ENCODE measurements at places on chromosomes 4 and X.

GRCh38 chrX:14508025-14508690 is 21.2 kb upstream of the GLRA2 start:
- DNase-seq = no peak

GRCh38 chrX:106959901-106960300 is 39.7 kb downstream of the CLDN2 start:
- no peak for DNase-seq

DNA sequence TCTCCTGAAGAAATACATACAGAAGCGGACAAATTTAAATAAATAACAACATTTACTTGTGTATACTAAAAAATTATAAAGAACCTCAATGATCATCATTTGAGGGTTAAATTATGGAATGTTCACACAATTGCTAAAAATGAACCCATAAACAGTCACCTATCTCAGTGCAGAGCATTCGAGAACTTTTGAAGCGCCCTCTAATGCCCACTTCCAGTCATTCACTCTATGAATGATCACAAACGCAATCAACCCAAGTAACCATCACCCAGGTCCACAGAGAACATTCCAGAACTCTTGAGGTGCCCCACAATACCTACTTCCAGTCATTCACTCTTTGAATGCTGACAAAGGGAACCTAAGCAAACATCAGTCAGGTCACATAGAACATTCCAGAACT is 103.5 kb upstream of the PLAC1 start:
- no peak for DNase-seq

DNA sequence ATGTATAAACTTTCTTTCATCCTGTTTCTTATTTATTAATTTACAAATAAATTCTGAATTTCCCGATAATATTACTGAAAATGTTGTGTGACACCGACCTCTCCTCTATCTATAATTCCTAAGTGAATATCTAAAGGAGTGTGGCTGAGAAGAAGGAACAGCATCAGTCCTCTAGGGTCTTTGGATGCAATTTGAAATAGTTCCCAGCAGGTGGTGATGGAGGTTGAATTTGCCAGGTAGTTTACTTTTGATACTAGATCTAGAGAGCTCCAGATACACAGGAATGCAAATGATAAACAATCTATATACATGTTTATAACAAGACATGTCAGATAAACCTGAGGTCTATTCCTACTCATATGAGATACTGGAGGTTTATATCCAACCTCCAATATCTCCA is 305.4 kb downstream of the PCDH18 start:
- DNase-seq = no peak

DNA sequence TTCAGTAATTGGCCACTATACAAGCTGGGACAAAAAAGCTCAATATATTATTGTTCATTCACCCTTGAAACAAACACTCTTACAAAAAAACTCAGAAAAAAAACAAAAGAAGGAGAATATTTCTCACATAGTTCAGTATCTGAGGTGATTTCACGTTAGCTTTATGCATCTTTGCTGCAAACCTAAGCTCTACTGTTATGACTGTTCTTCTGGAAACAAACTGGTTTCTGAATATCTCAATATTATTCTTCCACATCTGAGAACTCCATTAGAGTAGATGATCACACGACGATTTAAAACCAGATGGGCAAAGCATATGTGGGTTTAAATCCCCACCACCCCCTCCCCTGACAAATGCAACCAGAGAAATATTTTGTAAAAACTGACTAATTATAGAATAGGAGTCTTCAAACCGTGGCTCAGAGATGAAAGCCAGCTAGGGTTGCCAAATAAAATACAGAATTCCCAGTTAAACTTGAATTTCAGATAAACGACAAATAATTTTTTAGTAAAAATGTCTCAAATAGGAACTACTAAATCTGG is 182.0 kb upstream of the FAM241A start:
- DNase-seq = no peak

DNA sequence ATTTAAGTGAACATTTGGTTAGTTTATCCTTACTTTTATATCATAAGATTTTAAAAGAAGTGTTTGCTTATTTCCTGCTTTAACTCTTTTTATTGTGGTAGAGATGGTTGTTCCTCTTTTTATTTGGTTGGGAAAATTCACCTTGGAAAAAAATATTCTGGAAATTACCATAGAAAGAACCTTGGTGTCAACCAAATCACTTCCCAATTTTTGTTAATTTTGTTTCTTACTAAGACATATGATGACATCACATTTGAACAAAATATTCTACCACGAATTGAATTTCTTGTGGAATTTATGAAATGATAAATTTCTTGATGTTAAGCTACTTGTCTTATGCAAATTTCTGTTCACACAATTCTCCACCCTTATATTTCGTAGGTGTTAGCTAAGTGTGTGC is 33.7 kb downstream of the LAMTOR3 start:
- no peak for DNase-seq

- no peak for DNase-seq
Measured at GRCh38 chr4:151658959-151659600, 101.7 kb downstream of the GATB start.

DNA sequence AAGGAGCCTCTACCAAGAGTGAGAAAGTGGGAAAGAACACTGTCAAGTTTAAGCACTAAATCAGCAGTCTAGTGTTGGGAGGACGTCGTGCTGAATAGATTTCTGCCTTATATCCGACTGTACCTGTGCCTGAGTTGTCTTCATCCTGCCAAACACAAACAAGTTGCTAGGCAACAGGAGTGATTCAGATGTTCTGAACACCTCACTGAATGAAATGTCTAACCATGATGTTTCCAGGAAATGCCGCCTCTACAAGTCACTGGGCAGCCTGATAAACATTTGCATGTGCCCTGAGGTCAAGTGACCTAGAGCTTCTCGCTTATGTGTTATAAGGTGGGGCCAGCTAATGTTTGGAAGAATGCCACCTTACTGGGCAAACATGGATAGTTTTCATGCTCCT is 37.9 kb downstream of the SGMS2 start:
- DNase-seq = no peak

GRCh38 chrX:132743086-132743485 is 215.3 kb downstream of the HS6ST2 start:
- DNase-seq = no peak

GRCh38 chr4:125388613-125389012 is 73.9 kb downstream of the FAT4 start:
- DNase-seq = no peak

GRCh38 chrX:21930986-21931385 is 9.5 kb upstream of the SMS start:
- DNase-seq = no peak

GRCh38 chrX:135513130-135513515 is 7.3 kb upstream of the INTS6L start:
- no peak for DNase-seq

DNA sequence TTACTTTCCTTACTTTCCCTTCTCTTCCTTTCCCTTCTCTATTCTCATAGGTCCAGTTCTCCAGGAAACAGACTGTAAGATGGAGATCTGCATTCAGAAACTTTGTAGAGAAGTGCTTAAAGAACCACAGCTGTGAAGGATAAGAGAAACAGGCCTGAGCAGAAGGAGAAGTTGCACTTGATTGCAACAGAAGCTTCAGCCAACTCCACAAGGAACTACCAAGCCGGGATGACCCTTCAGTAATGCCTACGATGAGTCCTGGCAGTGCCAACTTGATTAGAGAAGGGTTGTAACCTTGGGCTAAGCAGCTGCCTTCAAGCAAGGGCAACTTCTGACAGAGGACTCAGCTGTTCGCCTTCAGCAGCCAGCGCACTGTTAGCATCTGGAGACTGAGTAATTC is 413.3 kb upstream of the RASGEF1B start:
- no peak for DNase-seq

DNA sequence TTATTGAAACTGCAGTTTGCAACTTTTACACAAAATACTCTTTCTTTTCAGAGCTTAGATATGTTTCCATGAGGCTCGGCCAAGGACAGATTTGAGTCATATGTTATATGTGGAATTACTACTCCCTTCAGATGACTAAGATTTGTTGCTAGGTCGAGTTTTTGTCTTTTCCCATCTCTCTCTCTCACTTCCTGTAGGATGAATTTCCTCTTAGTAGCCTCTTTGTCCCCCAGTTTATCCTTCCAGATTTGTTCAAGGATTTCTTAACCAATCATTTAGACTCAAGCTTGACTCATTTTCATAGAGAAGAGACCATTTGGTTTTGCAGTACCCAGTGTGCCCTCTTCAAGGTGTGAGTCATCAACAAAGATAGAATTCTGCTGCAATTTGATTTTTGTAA is 209.2 kb downstream of the GLUD2 start:
- no peak for DNase-seq

DNA sequence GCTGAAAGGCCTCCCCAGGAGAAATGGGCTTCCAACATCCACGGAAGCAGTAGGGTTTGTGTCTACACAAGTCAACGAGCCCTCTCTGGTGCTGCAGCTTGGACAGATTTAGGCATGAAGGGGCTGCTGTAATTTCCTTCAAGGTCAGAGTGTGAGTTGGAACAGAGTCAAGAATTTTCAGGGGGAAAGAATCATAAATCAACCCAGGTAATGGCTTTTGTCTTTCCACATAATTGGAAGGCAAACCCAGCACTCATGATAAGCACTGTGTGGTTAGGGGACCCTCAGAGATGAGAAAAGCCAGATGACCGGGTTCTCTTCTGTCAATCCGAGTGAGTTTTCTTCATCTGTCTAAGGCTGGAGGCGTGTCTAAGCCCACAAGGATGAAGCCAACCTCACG is 78.6 kb upstream of the MXRA5 start:
- no peak for DNase-seq

GRCh38 chr4:55242506-55242905 is 103.5 kb upstream of the SRD5A3 start:
- no peak for DNase-seq

DNA sequence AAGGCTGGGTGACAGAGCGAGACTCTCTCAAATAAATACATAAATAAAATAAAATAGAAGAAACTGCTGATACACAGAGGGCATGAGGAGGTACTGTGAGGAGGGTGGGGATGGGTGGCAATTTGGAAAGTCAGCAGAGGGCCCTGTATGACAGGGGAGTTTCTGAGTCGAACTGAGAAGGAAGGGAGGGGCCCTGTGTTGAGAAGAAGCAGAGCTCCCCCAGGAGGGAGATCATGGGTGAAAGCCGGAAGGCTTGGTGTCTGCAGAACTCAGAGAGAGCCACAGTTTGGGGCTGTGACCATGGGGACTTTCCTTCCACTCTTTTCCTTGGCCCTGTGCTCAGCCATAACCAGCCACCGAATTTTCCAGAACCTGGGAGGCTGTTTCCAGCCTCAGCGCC is 24.8 kb upstream of the AFAP1 start:
- no peak for DNase-seq

- DNase-seq = no peak
Measured at GRCh38 chr4:148311526-148311925, 130.7 kb downstream of the NR3C2 start.

GRCh38 chr4:119136546-119136945 is 914 bp downstream of the MYOZ2 start:
- DNase-seq = no peak

- no peak for DNase-seq
Measured at GRCh38 chrX:154373340-154374306, 811 bp downstream of the FLNA start.

- DNase-seq = no peak
Measured at GRCh38 chr4:41133454-41134018, 80.8 kb downstream of the APBB2 start.

GRCh38 chrX:136182414-136182813 is 35.1 kb downstream of the FHL1 start:
- DNase-seq = no peak

DNA sequence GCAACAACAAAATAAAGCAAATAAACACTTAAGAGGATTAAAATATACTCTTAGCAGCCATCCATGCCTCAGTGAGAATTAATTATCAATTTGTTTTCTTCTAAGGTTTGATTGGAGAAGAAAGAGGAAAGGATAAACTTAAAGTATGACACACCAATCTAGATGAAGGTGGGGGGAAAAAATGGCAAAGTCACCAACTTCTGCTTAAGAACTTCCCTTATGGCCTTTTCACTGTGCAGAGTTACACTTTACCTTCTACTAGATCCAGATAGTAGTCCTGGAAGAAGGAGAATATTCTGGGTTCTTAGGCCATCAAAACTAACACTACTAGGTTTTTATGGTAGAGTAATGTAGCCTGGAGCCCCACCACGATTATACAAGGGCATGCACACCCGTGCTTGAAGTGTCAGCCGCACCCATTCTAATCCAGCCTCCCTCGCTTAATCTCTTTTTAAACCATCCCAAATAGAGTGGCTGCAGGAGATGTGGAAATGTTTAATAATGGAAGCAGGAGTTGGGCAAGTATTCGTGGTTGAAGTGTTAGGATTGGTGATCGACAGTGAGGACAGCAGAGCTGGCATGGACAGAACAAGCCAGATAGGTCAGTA is 14.1 kb downstream of the ENPEP start:
- DNase-seq = no peak

- DNase-seq = no peak
Measured at GRCh38 chrX:5586726-5587125, 641.9 kb downstream of the NLGN4X start.

- DNase-seq = no peak
Measured at GRCh38 chr4:184953971-184954370, 64.3 kb upstream of the HELT start.

- no peak for DNase-seq
Measured at GRCh38 chr4:16580514-16580913, 317.9 kb downstream of the LDB2 start.

- no peak for DNase-seq
Measured at GRCh38 chr4:19214591-19215186, 1037.0 kb upstream of the SLIT2 start.

GRCh38 chr4:185838514-185839193 is 26.7 kb upstream of the SORBS2 start:
- DNase-seq = no peak

DNA sequence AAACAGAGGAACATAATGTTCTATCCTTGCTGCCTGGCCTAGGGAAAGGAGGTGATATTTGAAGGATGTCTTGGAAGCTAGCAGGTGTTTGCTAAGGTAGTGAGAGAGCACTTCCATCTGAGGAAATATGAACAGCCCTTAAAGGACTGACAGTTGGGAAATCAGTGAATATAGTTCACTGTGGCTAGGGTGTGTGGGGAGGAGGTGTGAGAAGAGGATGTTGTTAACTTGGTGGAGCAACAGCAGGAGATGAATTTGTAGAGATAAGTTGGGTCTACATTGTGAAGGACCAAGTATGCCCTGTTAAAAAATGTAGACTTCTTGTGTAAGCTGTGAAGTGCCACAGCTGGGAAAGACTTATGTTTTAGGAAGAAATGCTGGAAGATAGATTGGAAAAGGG is 25.5 kb downstream of the TBC1D19 start:
- DNase-seq = no peak

DNA sequence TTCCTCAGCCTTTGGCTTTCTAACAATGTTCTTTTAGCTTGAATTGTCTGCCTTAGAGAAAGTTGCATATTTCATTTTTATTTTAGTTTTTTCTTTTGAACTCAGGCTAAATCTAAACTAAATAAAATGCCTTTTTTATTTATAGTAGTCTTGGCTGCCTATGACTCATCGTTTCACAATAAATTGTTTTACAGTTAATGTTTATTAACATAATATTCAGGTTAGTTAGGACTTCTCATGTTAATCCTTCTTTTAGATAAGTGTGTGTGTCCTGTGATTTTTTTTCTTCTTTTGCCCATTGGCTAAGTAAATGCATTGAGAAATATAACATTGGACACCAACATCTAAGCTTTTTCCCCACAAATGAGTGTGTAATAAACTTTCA is 1.6 kb downstream of the RP2 start:
- no peak for DNase-seq
